ENCODE measurements at places on chromosomes 11 and 22.
A peak's percentile ranks its signal among the peaks of the same experiment; 100 is the strongest.

- no peaks in the 10 kb centered on the region for H3K27me3 ChIP-seq
- no peak overlapping the region for H3K4me3 ChIP-seq
- no peak overlapping the region for H3K27ac ChIP-seq
- no peaks in the 10 kb centered on the region for H3K36me3 ChIP-seq
- H3K4me1 ChIP-seq = no peaks in the 10 kb centered on the region
- DNase-seq = no peak
Observed at GRCh38 chr22:50019316-50019715, 6.8 kb upstream of the IL17REL start.

- no peak overlapping the region for H3K4me3 ChIP-seq
- no peak for DNase-seq
- H3K27ac ChIP-seq = peak overlapping the region; percentile 88
- H3K4me1 ChIP-seq = peaks cover 10% of the 10 kb centered on the region
- H3K27me3 ChIP-seq = no peaks in the 10 kb centered on the region
- no peaks in the 10 kb centered on the region for H3K36me3 ChIP-seq
Observed at GRCh38 chr11:117180661-117181585, 2.4 kb downstream of the SIDT2 start.

- no peak overlapping the region for H3K4me3 ChIP-seq
- H3K27me3 ChIP-seq = no peaks in the 10 kb centered on the region
- H3K4me1 ChIP-seq = no peaks in the 10 kb centered on the region
- DNase-seq = no peak
- no peak overlapping the region for H3K27ac ChIP-seq
Observed at GRCh38 chr11:109241988-109242536, 179.9 kb upstream of the C11orf87 start.

DNA sequence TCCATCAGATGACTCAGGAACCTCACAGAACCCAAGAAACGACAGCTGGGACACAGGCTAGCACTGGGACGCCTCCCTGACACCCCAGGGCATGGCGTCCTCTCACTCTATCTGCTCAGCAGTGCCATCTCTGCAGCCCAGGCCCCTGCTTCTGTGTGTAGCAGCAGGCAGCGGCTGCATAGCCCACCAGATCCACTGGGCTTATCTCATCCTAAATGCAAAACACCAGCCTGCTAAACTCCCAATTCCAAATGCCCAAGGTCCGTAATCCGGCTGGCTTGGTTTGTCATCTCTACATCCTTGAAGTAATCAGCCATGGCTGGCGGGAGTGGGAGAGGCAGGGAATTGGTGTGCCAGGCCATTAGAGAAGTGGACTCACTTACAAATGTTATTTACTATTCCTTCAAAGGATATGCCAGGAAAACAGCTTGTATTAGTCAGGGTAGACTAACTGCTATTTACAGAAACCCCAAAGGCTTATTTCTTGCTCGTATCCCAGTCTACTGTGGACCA is 30.7 kb downstream of the SPATA19 start:
- H3K4me3 ChIP-seq = no peak overlapping the region
- no peak for DNase-seq
- H3K4me1 ChIP-seq = no peaks in the 10 kb centered on the region
- no peak overlapping the region for H3K27ac ChIP-seq

GRCh38 chr11:102708654-102709053 is 3.1 kb upstream of the MMP27 start:
- H3K4me1 ChIP-seq = no peaks in the 10 kb centered on the region
- H3K4me3 ChIP-seq = no peak overlapping the region
- H3K27me3 ChIP-seq = no peaks in the 10 kb centered on the region
- DNase-seq = no peak
- H3K27ac ChIP-seq = no peak overlapping the region
- no peaks in the 10 kb centered on the region for H3K36me3 ChIP-seq

DNA sequence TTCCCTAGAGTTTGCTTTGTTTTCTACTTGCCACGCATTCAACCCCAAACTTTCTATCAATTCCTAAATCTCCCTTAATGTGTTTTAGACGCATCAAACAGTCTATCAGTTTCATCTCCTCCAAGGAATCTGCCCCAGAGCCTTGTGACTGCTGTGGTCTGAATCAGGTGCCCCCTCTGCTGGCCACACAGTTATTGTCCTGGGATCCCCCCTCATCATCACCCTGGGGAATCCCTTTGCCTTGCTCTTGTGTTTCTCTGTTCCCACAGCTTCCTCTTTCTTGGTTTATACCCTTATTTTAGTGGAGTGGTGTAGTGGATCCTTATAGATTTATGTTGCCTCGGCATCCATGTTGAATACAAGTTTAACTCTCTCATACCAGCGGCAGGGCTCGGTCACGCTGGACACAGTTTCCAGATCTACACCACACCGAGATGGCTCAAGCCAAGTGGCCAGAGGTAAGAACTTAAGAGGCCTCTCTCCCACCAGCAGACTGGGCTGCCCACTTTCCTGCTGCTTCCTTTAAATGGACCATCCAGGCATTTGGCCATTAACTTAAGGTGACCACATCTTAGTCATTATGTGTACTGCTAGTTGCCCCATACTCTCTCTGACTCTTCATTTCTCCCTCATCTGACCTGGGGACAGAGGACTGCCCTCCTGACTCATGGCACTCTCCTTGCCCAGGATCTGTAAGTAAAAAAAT is 8.2 kb downstream of the UPB1 start:
- H3K27me3 ChIP-seq = no peaks in the 10 kb centered on the region
- no peak overlapping the region for H3K4me3 ChIP-seq
- no peaks in the 10 kb centered on the region for H3K4me1 ChIP-seq
- H3K36me3 ChIP-seq = no peaks in the 10 kb centered on the region

DNA sequence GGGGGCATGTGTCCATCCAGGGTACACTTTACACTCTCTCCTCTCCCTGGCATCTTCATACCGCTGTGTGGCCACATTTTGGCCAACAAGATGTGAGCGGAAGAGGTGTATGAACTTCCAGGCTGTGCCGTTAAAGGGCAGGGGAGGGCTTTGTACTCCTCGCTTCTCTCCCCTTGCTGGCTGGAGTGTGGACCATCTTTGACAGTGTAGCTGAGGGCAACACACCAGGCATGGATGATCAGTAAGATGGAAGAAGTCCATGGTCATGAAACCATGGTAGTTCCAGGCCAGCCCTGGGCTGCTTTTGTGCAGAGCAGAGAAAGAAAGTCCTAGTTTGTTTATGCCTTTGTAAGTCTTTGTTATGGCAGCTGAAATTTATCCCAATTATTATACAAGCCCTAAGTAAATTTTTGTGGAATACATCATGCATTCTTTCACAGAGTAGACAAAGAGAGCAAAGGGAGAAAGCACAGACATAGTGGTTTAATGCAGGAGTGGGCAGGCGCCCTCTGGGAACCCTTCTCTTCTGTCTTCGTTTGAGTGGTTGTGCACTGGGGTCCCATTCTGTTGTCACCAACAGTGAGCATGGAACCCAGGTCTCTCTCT is 70.4 kb downstream of the FBXO7 start:
- H3K4me1 ChIP-seq = peaks cover 15% of the 10 kb centered on the region
- DNase-seq = no peak
- H3K4me3 ChIP-seq = no peak overlapping the region
- no peaks in the 10 kb centered on the region for H3K27me3 ChIP-seq
